Subcutaneous adipose tissue (tissue), 4 donors: ENCODE measurements at places on chromosomes 3 and 15. TPM values are rescaled to one million over a fixed set of nuclear protein-coding genes. Genes with fewer than 3 reads are reported as not detected.

The HRG gene
- total RNA-seq, result not detected

The DOCK3 gene
- 0.33 TPM for total RNA-seq

The ZNF619 gene
- 8.1 TPM for total RNA-seq

The GNAT1 gene
- not detected for total RNA-seq

The ISLR gene
- total RNA-seq, result 89.6 TPM

The SEMA6D gene
- 3.9 TPM for total RNA-seq

The WDR93 gene
- total RNA-seq, result not detected

The RTP3 gene
- total RNA-seq, result not detected

The EDC3 gene
- 18.5 TPM for total RNA-seq

The CYP19A1 gene
- total RNA-seq, result 16.7 TPM

The FRMD5 gene
- 0.34 TPM for total RNA-seq

The ANKUB1 gene
- total RNA-seq, result not detected

The LEKR1 gene
- 0.34 TPM for total RNA-seq

The DRD3 gene
- total RNA-seq, result not detected

The ROBO1 gene
- total RNA-seq, result 34.0 TPM

The TMEM212 gene
- not detected for total RNA-seq

The PLAAT1 gene
- 0.66 TPM for total RNA-seq

The KBTBD13 gene
- total RNA-seq, result not detected

The TMEM45A gene
- total RNA-seq, result 12.4 TPM

The UMPS gene
- total RNA-seq, result 17.0 TPM

The KCNH8 gene
- not detected for total RNA-seq

The DNAJB11 gene
- total RNA-seq, result 38.2 TPM

The DPPA2 gene
- total RNA-seq, result not detected

The SLC2A2 gene
- not detected for total RNA-seq

The EPHA6 gene
- total RNA-seq, result 0.98 TPM

The RTP4 gene
- 1.1 TPM for total RNA-seq

The XCR1 gene
- not detected for total RNA-seq

The PYGO1 gene
- 4.3 TPM for total RNA-seq

The CCR9 gene
- not detected for total RNA-seq

The FAM107A gene
- total RNA-seq, result 35.4 TPM

The PRR23B gene
- total RNA-seq, result not detected

The DUOXA2 gene
- total RNA-seq, result not detected

The POLG gene
- total RNA-seq, result 49.0 TPM

The SCN11A gene
- 0.49 TPM for total RNA-seq

The LHFPL4 gene
- total RNA-seq, result not detected

The PRTG gene
- total RNA-seq, result 0.66 TPM

The IL5RA gene
- 0.22 TPM for total RNA-seq

The SPTBN5 gene
- total RNA-seq, result 0.82 TPM

The GABRB3 gene
- under 0.01 TPM for total RNA-seq

The SAMMSON gene
- 0.88 TPM for total RNA-seq

The SNTN gene
- total RNA-seq, result not detected

The TRPM1 gene
- not detected for total RNA-seq

The GXYLT2 gene
- total RNA-seq, result 10.2 TPM

The HESX1 gene
- total RNA-seq, result 1.4 TPM

The NMB gene
- total RNA-seq, result 28.6 TPM

The SUCNR1 gene
- 2.6 TPM for total RNA-seq

The QRICH1 gene
- total RNA-seq, result 47.9 TPM

The GPR27 gene
- not detected for total RNA-seq

The SOX2 gene
- total RNA-seq, result not detected

The RRP9 gene
- 14.5 TPM for total RNA-seq

The SNX22 gene
- total RNA-seq, result not detected

The CCDC54 gene
- not detected for total RNA-seq

The NPAP1 gene
- total RNA-seq, result not detected

The UNC13C gene
- total RNA-seq, result 0.17 TPM
